HFFc6 (cell line): ENCODE measurements at places on chromosomes 6 and 20. TPM values are rescaled to one million over a fixed set of nuclear protein-coding genes. Genes with fewer than 3 reads are reported as not detected.

GRCh38 chr20:51529758-51530157 is 12.8 kb downstream of the NFATC2 start:
- no peaks in the 10 kb centered on the region for H3K36me3 ChIP-seq
- H3K4me3 ChIP-seq, result peak overlapping the region; percentile 83
- peaks cover 3% of the 10 kb centered on the region for H3K27me3 ChIP-seq
- peak overlapping the region; percentile 86 for H3K27ac ChIP-seq
- DNase-seq, result no peak
- peaks cover 67% of the 10 kb centered on the region for H3K4me1 ChIP-seq

GRCh38 chr6:7445885-7446461 is 56.4 kb downstream of the RIOK1 start:
- peaks cover 9% of the 10 kb centered on the region; the same call in 1 of the 2 replicates for H3K27me3 ChIP-seq
- peak overlapping the region; percentile 52; the same call in 1 of the 2 replicates for H3K27ac ChIP-seq
- peak overlapping the region; percentile 34; the same call in 1 of the 2 replicates for H3K4me3 ChIP-seq
- DNase-seq, result no peak
- H3K4me1 ChIP-seq, result peaks cover 34% of the 10 kb centered on the region

DNA sequence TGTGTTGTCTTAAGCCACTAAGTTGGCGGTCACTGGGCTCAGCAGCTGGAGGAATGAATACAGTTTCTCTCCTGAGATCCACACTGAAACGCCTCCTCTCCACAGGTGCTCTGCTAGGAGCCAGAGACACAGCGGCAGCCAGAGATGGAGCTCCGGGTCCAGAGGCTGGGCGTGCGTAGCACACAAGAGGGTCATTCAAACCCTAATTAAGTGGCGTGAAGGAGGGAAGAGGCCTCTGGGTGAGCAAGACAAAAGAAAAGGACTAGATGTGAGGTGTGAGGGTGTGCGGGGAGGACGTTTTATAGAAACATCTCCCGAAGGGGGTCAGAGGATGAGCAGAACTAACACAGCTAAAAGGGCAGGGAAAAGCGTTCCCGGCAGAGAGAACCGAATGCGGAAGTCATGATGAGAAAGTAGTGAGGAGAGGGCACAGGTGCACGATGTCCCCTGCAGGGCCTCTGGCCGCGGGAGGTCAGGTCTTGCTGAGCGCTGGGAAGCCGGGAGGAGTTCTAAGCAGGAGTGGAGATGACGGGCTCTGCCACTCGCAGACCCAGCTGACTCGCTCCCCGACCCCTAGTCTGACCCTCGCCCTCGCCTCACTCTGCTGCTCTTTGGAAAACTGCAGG is 54.4 kb downstream of the BMP7 start:
- H3K36me3 ChIP-seq, result peaks cover 5% of the 10 kb centered on the region
- H3K4me1 ChIP-seq, result peaks cover 15% of the 10 kb centered on the region
- peaks cover 19% of the 10 kb centered on the region for H3K27me3 ChIP-seq
- H3K4me3 ChIP-seq, result no peak overlapping the region
- DNase-seq, result no peak
- H3K27ac ChIP-seq, result peak overlapping the region; percentile 55

GRCh38 chr6:26366504-26366903 is 1.5 kb downstream of the BTN3A2 start:
- H3K4me1 ChIP-seq, result peaks cover 21% of the 10 kb centered on the region
- H3K36me3 ChIP-seq, result no peaks in the 10 kb centered on the region; the same call in 1 of the 2 replicates
- 0 out of 2 replicates have a peak overlapping the region, but pooled peaks have one; percentile 52 for H3K4me3 ChIP-seq
- DNase-seq, result no peak
- H3K27me3 ChIP-seq, result no peaks in the 10 kb centered on the region

GRCh38 chr6:126718600-126719327 is 378.8 kb downstream of the CENPW start:
- DNase-seq, result no peak
- H3K27ac ChIP-seq, result no peak overlapping the region
- H3K4me1 ChIP-seq, result peaks cover 56% of the 10 kb centered on the region
- no peaks in the 10 kb centered on the region for H3K36me3 ChIP-seq

DNA sequence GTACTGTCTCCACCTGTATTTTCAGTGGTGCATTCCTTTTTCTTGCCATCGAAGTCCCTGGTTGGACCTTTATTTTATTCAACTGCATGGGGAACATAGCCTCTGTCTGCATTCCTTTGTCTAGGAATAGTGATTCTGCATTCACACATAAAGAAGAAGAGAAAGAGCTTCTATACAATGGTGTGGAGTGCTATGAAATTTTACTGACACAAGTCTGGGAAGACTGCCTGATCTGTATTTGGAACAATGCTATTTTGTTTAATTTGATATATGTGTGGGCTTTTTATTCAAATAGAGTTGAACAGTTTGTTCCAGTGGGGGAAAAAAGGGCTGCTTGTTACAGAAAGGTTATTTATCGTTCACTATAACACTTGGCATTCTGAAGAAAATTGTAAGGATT is 375.7 kb upstream of the POU3F2 start:
- no peak overlapping the region for H3K27ac ChIP-seq
- H3K4me3 ChIP-seq, result no peak overlapping the region
- H3K4me1 ChIP-seq, result no peaks in the 10 kb centered on the region
- H3K27me3 ChIP-seq, result no peaks in the 10 kb centered on the region
- H3K36me3 ChIP-seq, result no peaks in the 10 kb centered on the region

DNA sequence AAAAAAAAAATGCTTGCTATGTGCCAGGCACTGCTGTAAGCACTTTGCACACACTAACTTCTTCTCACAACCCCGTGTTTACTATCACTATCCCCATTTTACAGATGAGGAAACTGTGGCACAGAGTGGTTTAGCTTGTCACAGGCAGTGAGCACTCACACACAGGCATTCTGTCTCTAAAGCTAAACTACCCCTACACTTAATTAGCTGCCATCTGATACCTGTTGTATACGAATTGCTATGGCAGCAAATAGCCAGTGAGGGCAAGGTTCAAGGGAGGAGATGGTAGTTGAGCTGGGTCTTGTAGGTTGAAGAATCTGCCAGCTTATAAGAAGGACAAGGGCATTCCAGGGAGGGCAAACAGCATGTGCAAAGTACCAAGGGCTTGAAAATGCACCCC is 5.2 kb downstream of the TNNC2 start:
- no peak overlapping the region for H3K27ac ChIP-seq
- no peak overlapping the region for H3K4me3 ChIP-seq
- H3K27me3 ChIP-seq, result peaks cover 4% of the 10 kb centered on the region
- H3K4me1 ChIP-seq, result peaks cover 51% of the 10 kb centered on the region

GRCh38 chr6:76264468-76264867 is 192.0 kb upstream of the IMPG1 start:
- H3K27ac ChIP-seq, result no peak overlapping the region
- no peak for DNase-seq
- H3K36me3 ChIP-seq, result 0 out of 2 replicates have a peak, but pooled peaks cover 4% of the 10 kb centered on the region
- no peaks in the 10 kb centered on the region for H3K4me1 ChIP-seq

GRCh38 chr6:48037946-48038345 is 73.1 kb downstream of the PTCHD4 start:
- H3K27ac ChIP-seq, result no peak overlapping the region
- no peak for DNase-seq
- H3K36me3 ChIP-seq, result no peaks in the 10 kb centered on the region
- H3K27me3 ChIP-seq, result no peaks in the 10 kb centered on the region
- H3K4me3 ChIP-seq, result peak overlapping the region; percentile 9; the same call in 1 of the 2 replicates
- peaks cover 26% of the 10 kb centered on the region; the same call in 1 of the 2 replicates for H3K4me1 ChIP-seq

PAK5 gene
- total RNA-seq, result not detected in 3 replicates

ADGB gene
- total RNA-seq, result not detected in 3 replicates

- H3K36me3 ChIP-seq, result no peaks in the 10 kb centered on the region
- no peak overlapping the region for H3K4me3 ChIP-seq
- H3K27ac ChIP-seq, result no peak overlapping the region
- DNase-seq, result no peak
- no peaks in the 10 kb centered on the region for H3K4me1 ChIP-seq
These were observed 55.0 kb downstream of the GRM4 start for GRCh38 chr6:34090935-34091334.

GRCh38 chr6:53412021-53412715 is 63.4 kb upstream of the ELOVL5 start:
- no peak for DNase-seq
- H3K27ac ChIP-seq, result no peak overlapping the region
- no peaks in the 10 kb centered on the region for H3K36me3 ChIP-seq
- H3K4me1 ChIP-seq, result peaks cover 8% of the 10 kb centered on the region
- no peak overlapping the region for H3K4me3 ChIP-seq
- peaks cover 10% of the 10 kb centered on the region; the same call in 1 of the 2 replicates for H3K27me3 ChIP-seq

DEFB124 gene
- not detected in 2 replicates for total RNA-seq

- H3K27ac ChIP-seq, result no peak overlapping the region
- H3K4me3 ChIP-seq, result no peak overlapping the region
- DNase-seq, result no peak
- H3K4me1 ChIP-seq, result no peaks in the 10 kb centered on the region
- H3K36me3 ChIP-seq, result peaks cover 29% of the 10 kb centered on the region
These were observed 9.0 kb downstream of the ACTR5 start for GRCh38 chr20:38757145-38757775.

VIP gene
- total RNA-seq, result not detected in 3 replicates

DNA sequence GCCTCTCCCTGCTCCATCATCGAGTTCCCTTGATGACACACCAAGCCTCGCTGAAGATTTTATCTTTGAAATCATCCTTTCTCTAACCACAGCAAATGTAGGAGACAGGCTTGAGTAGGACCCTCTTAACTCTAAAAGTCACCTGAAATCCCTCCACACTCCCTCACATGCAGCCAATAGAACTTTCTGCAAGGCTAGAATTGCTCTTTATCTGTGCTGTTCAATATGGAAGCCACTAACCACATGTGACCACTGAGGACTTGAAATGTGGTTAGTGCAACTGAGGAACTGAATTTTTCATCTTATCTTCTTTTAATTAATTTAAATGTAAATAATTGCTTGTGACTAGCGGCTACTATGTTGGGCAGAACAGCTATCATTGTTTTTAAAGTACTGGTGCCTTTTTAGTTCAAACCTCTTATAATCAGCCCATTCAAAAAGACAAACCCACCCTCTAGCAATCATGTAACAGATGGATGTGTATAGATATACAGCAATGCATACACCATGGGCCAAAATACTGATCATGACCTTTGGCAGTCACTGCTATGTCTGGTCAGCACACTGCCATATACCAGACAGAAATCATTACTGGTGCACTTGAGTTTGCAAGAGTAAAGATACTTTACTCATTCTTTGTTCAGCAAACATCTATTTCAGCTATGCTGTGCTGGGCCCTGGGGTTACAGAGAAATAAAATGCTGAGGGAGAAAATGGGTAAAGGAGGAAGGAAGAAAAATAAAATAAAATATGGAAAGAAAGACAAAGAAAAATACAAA is 50.0 kb downstream of the GFOD1 start:
- H3K27me3 ChIP-seq, result no peaks in the 10 kb centered on the region; the same call in 1 of the 2 replicates
- no peak overlapping the region for H3K27ac ChIP-seq
- no peaks in the 10 kb centered on the region for H3K36me3 ChIP-seq

GRCh38 chr6:617456-618100 is 39.3 kb downstream of the HUS1B start:
- DNase-seq, result no peak
- H3K36me3 ChIP-seq, result peaks cover 6% of the 10 kb centered on the region; the same call in 1 of the 2 replicates
- no peaks in the 10 kb centered on the region; the same call in 1 of the 2 replicates for H3K27me3 ChIP-seq
- H3K27ac ChIP-seq, result no peak overlapping the region

PLA2G7 gene
- not detected in 3 replicates for total RNA-seq

FRS3 gene
- total RNA-seq, result 2.9 to 3.7 TPM (median 3.0 TPM) in 3 replicates

GRCh38 chr6:168581706-168582105 is 140.7 kb downstream of the SMOC2 start:
- no peak overlapping the region for H3K27ac ChIP-seq
- DNase-seq, result no peak
- no peaks in the 10 kb centered on the region for H3K36me3 ChIP-seq
- H3K27me3 ChIP-seq, result peaks cover 4% of the 10 kb centered on the region; the same call in 1 of the 2 replicates
- no peaks in the 10 kb centered on the region for H3K4me1 ChIP-seq
- H3K4me3 ChIP-seq, result no peak overlapping the region

DNA sequence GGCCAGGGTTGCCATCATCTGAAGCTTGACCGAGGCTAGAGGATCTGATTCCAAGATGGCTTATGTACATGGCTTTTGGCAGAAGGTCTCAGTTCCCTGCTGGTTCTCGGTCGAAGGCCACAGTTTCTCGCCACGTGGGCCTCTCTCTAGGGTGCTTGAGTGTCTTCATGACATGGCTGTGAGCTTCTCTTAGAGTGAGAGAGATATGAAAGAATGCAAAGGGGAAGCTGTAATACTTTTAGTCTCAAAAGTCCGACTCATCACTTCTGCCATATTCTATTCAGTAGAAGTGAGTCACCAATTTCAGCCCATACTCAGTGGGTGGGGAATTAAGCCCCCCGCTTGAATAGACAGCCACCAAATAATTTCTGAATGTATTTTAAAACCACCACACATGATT is 94.2 kb downstream of the UTRN start:
- DNase-seq, result peak; percentile 36
- peaks cover 30% of the 10 kb centered on the region for H3K36me3 ChIP-seq
- H3K27ac ChIP-seq, result peak overlapping the region; percentile 80
- peaks cover 42% of the 10 kb centered on the region for H3K4me1 ChIP-seq
- no peaks in the 10 kb centered on the region; the same call in 1 of the 2 replicates for H3K27me3 ChIP-seq

DNA sequence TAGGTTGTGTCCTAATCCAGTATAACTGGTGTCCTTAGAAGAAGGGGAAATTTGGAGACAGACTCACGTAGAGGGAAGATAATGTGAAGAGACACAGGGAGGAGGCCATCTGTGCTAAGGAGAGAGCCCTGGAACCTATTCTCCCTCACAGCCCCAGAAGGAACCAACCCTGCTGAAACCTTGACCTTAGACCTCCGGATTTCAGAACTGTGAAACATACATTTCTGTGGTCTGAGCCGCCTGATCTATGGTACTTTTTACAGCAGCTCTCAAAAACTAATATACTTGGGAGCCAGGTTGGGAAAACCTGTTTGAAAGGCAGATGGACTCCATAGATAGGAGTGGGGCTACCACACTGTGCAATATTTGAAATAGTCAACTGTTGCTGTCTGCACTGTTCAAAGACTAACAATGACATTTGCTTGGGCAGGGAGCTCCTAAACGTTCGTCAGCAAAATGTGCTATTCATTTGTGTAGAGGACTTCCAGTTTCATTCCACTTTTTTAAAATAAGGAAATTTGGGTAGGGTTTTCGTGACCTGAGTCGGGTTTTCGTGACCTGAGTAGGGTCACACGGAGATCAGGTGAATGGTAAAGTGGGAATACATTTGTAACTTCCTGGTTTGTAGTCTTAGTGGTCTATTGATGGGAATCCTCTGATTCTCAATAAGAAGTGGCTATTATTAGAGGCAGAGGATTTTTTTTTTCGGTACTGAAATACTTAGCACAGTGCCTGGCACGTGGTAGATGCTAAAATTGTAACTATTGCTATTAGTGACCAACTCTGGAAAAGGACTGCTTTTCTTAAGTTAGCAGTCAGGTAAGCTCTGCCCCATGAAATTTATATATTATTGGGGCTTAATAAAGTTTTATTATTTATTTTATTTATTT is 11.4 kb downstream of the TAGAP start:
- no peak overlapping the region for H3K27ac ChIP-seq
- no peaks in the 10 kb centered on the region for H3K36me3 ChIP-seq
- DNase-seq, result no peak
- no peaks in the 10 kb centered on the region; the same call in 1 of the 2 replicates for H3K4me1 ChIP-seq
- peaks cover 26% of the 10 kb centered on the region for H3K27me3 ChIP-seq
- no peak overlapping the region for H3K4me3 ChIP-seq

DYNLT2 gene
- total RNA-seq, result 0.24 to 0.85 TPM (median 0.51 TPM) in 3 replicates
